ENCODE measurements at places on chromosomes 4 and X. TPM values are rescaled to one million over a fixed set of nuclear protein-coding genes. Genes with fewer than 3 reads are reported as not detected.

MAGED4 gene
- total RNA-seq = 45.2 TPM

SHROOM4 gene
- total RNA-seq = 0.28 TPM

PSAPL1 gene
- not detected for total RNA-seq

SUPT20HL1 gene
- 0.14 TPM for total RNA-seq

DMRTC1 gene
- not detected for total RNA-seq

CCDC120 gene
- 0.09 TPM for total RNA-seq

SYP gene
- 0.18 TPM for total RNA-seq

THAP9 gene
- 4.7 TPM for total RNA-seq

GATA1 gene
- not detected for total RNA-seq

HSPA4L gene
- 4.0 TPM for total RNA-seq
